ENCODE measurements at places on chromosomes 3 and 15.

GRCh38 chr3:4720316-4721075, 227.3 kb downstream of the ITPR1 start:
- no peak for DNase-seq

DNA sequence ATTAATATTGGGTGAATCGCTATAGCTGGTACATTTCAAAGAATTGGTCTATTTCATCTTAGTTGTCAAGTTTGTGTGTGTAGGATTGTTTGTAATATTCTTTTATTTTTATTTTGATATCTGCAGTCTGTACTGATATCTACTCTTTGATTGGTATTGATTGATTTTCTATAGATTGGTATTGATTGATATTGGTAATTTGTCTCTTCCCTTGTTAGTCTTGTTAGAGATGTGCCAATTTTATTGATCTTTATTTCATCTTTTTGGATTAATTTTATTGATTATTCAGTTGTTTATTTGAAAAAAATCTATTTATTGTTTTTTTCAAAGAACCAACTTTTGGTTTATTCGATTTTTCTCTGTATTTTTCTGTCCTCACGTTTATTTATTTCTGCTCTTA, 61.4 kb downstream of the TM2D3 start:
- no peak for DNase-seq

- no peak for DNase-seq
Measured at GRCh38 chr3:41007399-41007798, 191.9 kb upstream of the CTNNB1 start.

- no peak for DNase-seq
Measured at GRCh38 chr3:125043599-125044151, 12.1 kb downstream of the HEG1 start.

GRCh38 chr15:69647142-69647513, 194.5 kb downstream of the RPLP1 start:
- DNase-seq = no peak

GRCh38 chr15:65904301-65904700, 35.0 kb downstream of the RAB11A start:
- no peak for DNase-seq

DNA sequence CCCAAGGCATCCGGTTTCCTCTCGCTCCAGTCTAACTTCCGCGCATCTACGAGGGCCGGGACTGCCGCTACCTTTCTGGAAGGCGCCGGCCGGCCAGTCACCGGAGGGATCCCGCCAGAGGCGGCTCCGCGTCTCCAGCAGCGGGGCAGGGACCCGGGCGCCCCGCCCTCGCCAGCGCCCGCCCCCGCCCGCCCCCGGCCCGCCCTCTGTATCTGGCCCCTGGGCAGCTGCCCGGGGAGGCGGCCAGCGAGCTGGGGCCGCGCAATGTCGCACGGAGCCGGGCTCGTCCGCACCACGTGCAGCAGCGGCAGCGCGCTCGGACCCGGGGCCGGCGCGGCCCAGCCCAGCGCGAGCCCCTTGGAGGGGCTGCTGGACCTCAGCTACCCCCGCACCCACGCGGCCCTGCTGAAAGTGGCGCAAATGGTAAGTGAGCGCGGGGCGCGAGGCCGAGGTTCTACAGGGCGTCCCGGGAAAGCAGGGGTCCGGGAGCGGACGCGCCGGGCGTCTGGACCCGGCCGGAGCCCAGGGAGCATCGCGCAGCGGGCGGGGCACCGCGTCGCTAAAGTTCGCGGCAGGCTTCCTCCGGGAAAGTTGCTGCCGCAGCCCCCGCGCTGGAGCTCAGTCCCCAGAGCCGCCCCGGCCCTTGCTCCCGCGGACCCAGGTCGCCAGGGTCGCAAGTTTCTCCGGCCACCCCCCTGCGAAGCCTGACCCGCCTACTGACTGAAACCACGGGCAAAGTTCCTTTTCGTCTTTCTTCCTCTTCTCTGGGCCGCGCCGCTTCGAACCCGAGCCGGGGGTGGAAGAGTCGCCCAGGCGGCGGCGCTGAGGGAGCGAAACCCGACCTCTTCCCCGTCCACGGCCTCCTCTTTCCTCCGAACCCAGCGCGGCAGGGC, at the start of gene CMTM7:
Gene CMTM7 (plus strand): TSS at position 211 of the 893 bp plus-strand sequence. CDS start 54 bp downstream, at position 265.
- DNase-seq = peak; percentile 39

GRCh38 chr3:46460051-46460450, 4.7 kb downstream of the LTF start:
- DNase-seq = no peak

Measured in activated CD4-positive, alpha-beta T cell treated with anti-CD3 and anti-CD28 coated beads, Interleukin-2, amount 50 U/mL, for 24 hours (primary cell).